ENCODE measurements at places on chromosomes 4 and X. TPM values are rescaled to one million over a fixed set of nuclear protein-coding genes. Genes with fewer than 3 reads are reported as not detected.

The ARFIP1 gene
- total RNA-seq, result 17.7 TPM

The PLAC8 gene
- 0.94 TPM for total RNA-seq

The GTPBP6 gene
- 33.3 TPM for total RNA-seq

The KLB gene
- 0.16 TPM for total RNA-seq

The PNMA5 gene
- not detected for total RNA-seq

The PHOX2B gene
- 0.02 TPM for total RNA-seq

The PCDH18 gene
- total RNA-seq, result not detected

The MAP7D2 gene
- 6.3 TPM for total RNA-seq

The TEX13C gene
- total RNA-seq, result not detected

Measured in A549 treated with dexamethasone at 1 μM for 4 hours (cell line).